G401 (cell line): ENCODE measurements at places on chromosomes 3 and 15.

- DNase-seq = no peak
Measured at GRCh38 chr15:100707229-100707628, 104.8 kb downstream of the ASB7 start.

- no peak for DNase-seq
Measured at GRCh38 chr15:96412906-96413231, 82.4 kb downstream of the NR2F2 start.

GRCh38 chr3:15731024-15731423, 66.8 kb downstream of the ANKRD28 start:
- DNase-seq = no peak

GRCh38 chr3:60125686-60126085, 1075.9 kb upstream of the CFAP20DC start:
- DNase-seq = no peak

GRCh38 chr3:149744151-149744550, 8.1 kb downstream of the COMMD2 start:
- no peak for DNase-seq

DNA sequence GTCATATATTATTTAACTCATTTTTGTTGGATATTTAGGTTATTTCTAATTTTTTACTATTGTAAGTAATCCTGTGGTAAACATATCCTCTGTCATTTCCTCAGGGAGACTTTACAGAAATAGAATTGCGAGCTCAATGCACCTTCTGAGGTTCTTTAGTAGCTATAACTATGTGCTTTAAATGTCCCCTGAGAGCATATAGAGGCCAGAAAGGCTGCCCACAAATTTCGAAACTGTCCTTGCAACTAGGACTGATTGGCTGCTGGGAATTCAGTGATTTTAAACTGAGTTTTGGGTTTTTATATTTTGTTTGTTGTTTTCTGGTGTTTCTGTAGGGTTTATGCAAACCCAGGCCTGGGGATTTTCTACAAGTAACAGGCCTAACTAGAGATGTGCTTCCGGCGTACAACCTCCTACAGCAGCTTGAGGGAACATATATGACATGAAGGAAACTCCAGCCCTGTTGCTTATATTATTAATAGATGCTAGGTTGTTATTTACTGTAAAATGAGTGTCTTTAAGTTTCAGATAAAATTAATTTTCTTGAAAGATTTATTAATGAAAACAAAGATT, 29.1 kb upstream of the P4HTM start:
- DNase-seq = no peak

DNA sequence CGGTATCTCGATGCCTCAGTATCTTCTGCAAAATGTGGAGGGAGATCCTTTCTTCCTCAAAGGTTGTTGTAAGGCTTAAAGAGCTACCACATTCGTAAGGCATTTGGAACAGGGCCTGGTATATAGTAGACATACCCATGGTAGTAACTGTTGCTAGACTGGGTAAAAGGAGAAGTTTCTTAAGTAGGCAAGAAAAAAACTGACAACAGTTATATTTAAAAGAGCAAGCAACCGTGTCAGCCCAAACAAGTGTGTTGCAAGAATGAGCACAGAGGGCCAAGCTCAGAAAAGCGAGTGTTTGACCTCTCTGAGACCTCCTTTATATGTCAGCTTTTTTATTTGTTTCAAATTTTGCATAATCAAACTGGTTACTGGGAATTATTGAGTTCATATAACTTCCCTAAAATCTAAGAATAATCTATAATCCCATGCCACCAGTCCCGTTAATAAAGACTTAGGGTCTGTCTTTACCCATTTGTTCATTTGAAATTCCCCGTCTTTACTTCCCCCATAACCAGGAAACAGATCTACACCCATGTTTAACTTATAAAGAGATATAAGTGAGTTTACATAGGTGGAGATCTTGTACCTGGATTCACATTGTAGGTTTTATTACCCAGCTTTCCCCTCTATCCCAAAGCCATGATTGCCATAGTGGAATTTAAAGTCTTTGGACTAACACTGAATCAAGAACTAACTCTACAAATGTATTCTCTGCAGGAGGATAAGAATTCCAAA, 7.3 kb downstream of the B3GNT5 start:
- DNase-seq = no peak

DNA sequence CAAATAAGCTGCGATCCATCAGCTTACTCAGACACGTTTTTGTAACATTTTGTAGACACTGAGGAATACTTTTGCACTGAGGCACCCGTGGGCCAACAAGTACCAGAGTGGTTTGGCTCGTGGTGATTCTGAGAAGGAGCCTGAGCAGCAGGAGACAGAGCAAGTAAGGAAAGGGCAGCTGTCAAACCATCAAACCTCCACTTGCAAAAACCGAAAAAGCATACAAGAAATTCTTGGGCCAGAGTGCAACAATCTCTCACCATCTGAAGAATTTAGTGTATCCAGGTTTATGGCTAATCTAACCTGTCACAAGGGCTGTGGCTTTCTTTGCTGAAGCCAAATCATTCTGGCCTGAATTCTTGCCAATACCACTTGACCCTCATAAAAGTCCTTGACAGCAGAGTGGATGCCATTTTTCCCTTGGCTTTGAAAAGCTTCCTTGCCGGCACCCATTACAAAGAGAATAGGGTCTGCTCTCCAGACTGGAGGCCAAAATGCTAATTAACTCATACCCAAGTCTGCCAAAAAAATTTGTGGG, 56.7 kb downstream of the MYO1E start:
- no peak for DNase-seq

GRCh38 chr3:65130782-65131181, 443.0 kb upstream of the ADAMTS9 start:
- no peak for DNase-seq
